CD14-positive monocyte (primary cell): ENCODE measurements at places on chromosomes 5 and 9.
A peak's percentile ranks its signal among the peaks of the same experiment; 100 is the strongest.

DNA sequence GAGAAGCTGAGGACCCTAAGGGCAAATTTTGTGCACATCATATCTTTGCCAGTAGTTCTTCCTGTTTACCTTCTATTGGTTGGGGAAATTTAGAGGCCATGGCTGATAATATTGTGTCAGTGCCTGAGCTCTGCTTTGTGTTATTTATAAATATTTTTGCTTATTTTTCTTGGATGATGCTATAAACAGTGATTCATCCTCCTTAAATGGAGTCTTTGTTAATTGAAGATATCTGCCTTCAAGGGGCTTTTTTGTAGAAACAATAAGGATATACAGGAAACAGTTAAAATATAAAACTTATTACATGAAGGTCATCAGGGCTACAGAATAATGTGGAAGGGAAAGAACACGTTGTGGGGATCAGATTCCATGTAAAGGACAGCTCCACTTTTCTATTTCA is 78.0 kb downstream of the PAM start:
- no peak for DNase-seq

- no peak for DNase-seq
Observed at GRCh38 chr5:179607160-179607931, 16.1 kb downstream of the HNRNPH1 start.

DNA sequence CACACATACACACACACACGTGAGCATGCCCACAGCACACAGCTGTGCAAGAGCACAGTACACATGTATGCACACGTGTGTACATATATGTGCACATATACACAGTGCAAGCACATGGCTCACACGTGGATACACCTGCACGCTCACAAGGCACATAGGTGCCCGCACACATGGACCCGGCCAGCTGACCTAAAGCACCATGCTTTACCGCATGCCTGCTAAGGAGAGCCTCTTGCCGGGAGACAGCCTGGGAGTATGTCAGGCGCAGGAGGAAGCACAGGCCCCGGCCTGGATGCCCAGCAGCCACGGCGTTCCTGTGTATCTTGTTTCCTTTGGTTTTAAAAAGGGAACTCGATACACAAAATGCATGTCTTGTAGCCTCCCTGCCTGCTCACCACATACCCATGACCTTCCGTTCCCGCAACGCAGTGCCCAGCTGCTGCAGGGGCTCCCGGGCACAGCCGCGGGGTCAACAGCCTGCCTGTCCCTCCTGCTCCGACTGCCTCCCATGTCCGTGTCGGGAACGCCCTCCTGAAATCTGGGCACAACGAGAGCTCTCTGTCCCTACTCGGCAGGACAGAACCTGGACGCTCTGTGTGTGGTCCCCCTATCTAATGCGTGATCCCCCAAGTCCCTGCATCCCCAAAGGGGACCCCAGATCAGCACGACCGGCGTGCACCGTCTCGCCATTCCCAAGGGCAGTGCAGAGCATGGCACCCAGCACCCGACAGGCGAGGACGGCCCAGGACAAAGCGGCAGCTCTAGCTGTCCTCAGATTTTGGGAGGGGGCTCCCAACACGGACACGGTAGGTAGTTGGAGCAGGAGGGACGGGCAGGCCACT is 3.6 kb downstream of the SLC12A7 start:
- peak; percentile 62 for DNase-seq

- DNase-seq: no peak
Observed at GRCh38 chr5:82439750-82440445, 161.7 kb upstream of the RPS23 start.
